ENCODE measurements at places on chromosomes 3 and 15. TPM values are rescaled to one million over a fixed set of nuclear protein-coding genes. Genes with fewer than 3 reads are reported as not detected.
A peak's percentile ranks its signal among the peaks of the same experiment; 100 is the strongest.

Gene ILDR1
- 1.5 TPM for total RNA-seq

Gene VEPH1
- 4.7 TPM for total RNA-seq

Gene ZNF620
- total RNA-seq = 5.4 TPM

Gene CAND2
- 5.0 TPM for total RNA-seq

Gene BUB1B
- total RNA-seq = 7.6 TPM

GRCh38 chr3:42739401-42740158 is 33.5 kb downstream of the CCDC13 start:
- no peak overlapping the region for H3K4me3 ChIP-seq
- no peaks in the 10 kb centered on the region for H3K4me1 ChIP-seq
- no peak overlapping the region for H3K27ac ChIP-seq
- no peaks in the 10 kb centered on the region for H3K36me3 ChIP-seq
- DNase-seq = no peak
- H3K27me3 ChIP-seq = no peaks in the 10 kb centered on the region

- H3K27ac ChIP-seq = peak overlapping the region; percentile 84
- H3K4me1 ChIP-seq = peaks cover 26% of the 10 kb centered on the region
- peak; percentile 80 for DNase-seq
- no peaks in the 10 kb centered on the region for H3K27me3 ChIP-seq
- no peaks in the 10 kb centered on the region for H3K36me3 ChIP-seq
Measured at GRCh38 chr3:52237657-52238172, 1.2 kb downstream of the TWF2 start.

DNA sequence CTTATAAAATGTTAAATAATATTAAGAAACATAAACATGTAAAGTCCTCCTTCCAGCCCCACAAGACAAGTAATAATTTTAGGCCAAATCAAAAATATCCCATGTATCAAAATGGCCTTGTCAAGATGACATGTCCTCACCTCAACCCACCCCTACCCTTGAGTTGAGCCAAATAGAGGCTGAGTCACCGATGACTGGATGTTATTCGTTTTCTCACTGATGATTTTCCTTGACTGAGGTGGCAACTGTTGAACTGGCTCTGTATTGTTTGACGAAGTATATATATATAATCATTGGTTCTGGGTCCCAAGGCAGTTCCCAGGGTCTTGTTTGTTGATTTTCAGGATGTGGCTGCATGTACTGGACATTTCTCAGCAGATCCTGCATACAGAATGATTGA is 75.3 kb downstream of the TMEM108 start:
- H3K27me3 ChIP-seq = no peaks in the 10 kb centered on the region
- H3K36me3 ChIP-seq = no peaks in the 10 kb centered on the region
- no peak overlapping the region for H3K27ac ChIP-seq
- H3K4me1 ChIP-seq = no peaks in the 10 kb centered on the region
- no peak overlapping the region for H3K4me3 ChIP-seq

- DNase-seq = peak; percentile 93
- peak within 1 kb of the TSS; percentile 98 for H3K27ac ChIP-seq
- peak within 1 kb of the TSS; percentile 93 for H3K4me3 ChIP-seq
- H3K27me3 ChIP-seq = no peaks in the 10 kb centered on the region
- H3K36me3 ChIP-seq = no peaks in the 10 kb centered on the region
- H3K4me1 ChIP-seq = peaks cover 26% of the 10 kb centered on the region
Measured at GRCh38 chr3:184361532-184361931, at the start of the genes CLCN2 and POLR2H. CLCN2 (minus strand) TSS chr3:184361605; CDS start chr3:184361479, 126 bp downstream. POLR2H (plus strand) TSS chr3:184361710; CDS start chr3:184363493, 1,783 bp downstream.

- H3K4me3 ChIP-seq = no peak overlapping the region
- peak overlapping the region; percentile 37 for H3K27ac ChIP-seq
- no peaks in the 10 kb centered on the region for H3K27me3 ChIP-seq
- no peaks in the 10 kb centered on the region for H3K36me3 ChIP-seq
- no peaks in the 10 kb centered on the region for H3K4me1 ChIP-seq
- DNase-seq = no peak
Measured at GRCh38 chr3:20773320-20773984, 587.4 kb upstream of the SGO1 start.

DNA sequence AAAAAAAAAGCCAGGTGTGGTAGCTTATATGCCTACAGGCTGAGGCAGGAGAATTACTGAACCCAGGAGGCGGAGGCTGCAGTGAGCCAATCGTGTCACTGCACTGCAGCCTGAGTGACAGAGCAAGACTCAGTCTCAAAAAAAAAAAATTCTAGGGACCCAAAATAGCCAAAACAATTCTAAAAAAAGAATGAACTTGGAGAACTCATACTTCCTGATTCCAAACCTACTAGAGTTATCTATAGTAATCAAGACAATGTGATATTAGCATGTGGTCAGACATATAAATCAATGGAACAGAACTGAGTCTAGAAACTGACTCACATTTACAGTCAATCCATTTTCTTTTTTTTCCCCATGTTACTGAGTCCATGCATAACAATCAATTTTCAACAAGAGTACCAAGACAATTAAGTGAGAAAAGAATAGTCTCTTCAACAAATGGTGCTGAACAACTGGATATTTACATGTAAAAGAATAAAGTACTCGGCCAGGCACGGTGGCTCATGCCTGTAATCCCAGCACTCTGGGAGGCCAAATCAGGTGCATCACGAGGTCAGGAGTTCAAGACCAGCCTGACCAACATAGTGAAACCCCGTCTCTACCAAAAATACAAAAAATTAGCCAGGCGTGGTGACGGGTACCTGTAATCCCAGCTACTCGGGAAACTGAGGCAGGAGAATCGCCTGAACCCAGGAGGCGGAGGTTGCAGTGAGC is 11.9 kb downstream of the PRKAR2A start:
- H3K4me1 ChIP-seq = no peaks in the 10 kb centered on the region
- H3K36me3 ChIP-seq = no peaks in the 10 kb centered on the region
- H3K27me3 ChIP-seq = no peaks in the 10 kb centered on the region
- DNase-seq = no peak
- no peak overlapping the region for H3K4me3 ChIP-seq

GRCh38 chr3:130504701-130505100 is 12.3 kb upstream of the COL6A6 start:
- no peak for DNase-seq
- H3K4me1 ChIP-seq = no peaks in the 10 kb centered on the region
- H3K36me3 ChIP-seq = no peaks in the 10 kb centered on the region
- no peak overlapping the region for H3K4me3 ChIP-seq

GRCh38 chr3:9135526-9135925 is 113.9 kb downstream of the SRGAP3 start:
- DNase-seq = no peak
- no peak overlapping the region for H3K4me3 ChIP-seq
- peaks cover 23% of the 10 kb centered on the region for H3K4me1 ChIP-seq
- H3K36me3 ChIP-seq = no peaks in the 10 kb centered on the region
- no peaks in the 10 kb centered on the region for H3K27me3 ChIP-seq

- no peaks in the 10 kb centered on the region for H3K4me1 ChIP-seq
- H3K4me3 ChIP-seq = no peak overlapping the region
- H3K36me3 ChIP-seq = no peaks in the 10 kb centered on the region
- no peak overlapping the region for H3K27ac ChIP-seq
- H3K27me3 ChIP-seq = no peaks in the 10 kb centered on the region
Measured at GRCh38 chr3:176037636-176038035, 1159.6 kb downstream of the TBL1XR1 start.

GRCh38 chr3:53219895-53220483 is 35.8 kb downstream of the TKT start:
- no peak overlapping the region for H3K27ac ChIP-seq
- DNase-seq = peak; percentile 91
- no peaks in the 10 kb centered on the region for H3K27me3 ChIP-seq
- H3K36me3 ChIP-seq = no peaks in the 10 kb centered on the region
- no peak overlapping the region for H3K4me3 ChIP-seq

DNA sequence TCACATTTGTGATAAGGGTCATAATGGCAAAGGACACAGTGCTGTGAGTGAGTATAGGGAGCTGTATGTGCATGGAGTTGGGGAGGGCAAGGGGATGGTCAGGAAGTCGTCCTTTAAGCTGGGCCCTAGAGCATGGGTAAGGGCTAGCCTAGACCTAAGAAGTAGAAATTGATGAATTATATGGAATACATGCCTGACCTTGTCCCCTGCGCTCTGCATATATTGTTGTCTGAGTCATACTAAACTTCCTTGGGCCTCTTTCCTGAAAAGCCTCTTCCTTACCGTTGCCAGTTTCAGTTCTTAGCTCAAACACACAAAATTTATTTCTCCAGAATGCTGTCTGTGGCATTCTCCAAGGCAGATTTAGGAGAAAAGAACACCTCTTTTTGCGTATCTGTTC is 4.6 kb downstream of the SNRK start:
- H3K4me1 ChIP-seq = peaks cover 43% of the 10 kb centered on the region
- no peaks in the 10 kb centered on the region for H3K27me3 ChIP-seq
- no peak overlapping the region for H3K4me3 ChIP-seq

DNA sequence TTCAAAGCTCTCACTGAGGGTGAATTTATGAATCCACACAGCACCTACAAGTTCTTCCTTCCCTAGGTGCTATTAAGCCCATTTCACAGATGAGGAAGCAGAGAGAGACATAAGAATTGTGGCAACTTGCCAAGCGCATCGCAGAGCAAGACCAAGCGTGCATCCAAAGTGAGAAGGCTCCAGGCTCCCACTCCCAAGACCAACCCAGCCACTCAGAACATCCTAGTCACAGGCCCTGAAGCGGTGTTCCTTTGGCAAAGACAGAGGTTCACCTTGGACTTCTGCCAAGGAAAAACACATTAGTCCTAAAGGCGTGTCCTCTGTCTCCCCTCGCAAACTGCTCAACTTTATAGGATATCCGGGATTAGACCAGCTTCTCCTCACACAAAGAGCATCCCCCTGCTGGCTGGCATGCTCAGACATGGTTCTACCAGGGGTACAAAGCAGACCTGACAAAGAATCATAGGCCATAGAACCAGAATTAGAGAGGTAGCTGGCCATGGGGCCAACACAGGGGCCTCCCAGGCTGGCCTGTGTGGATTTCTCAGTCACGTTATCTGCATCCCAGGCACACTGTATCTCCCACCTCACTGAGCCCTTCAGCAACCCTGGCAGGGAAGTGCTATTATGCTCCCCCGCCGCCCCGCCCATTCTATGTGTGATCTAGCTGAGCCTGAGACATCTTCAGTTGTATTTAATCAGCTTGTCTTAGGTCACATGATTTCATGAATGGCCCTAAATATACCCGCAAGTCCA is 160.2 kb downstream of the FOXP1 start:
- no peaks in the 10 kb centered on the region for H3K4me1 ChIP-seq
- no peak overlapping the region for H3K4me3 ChIP-seq
- H3K36me3 ChIP-seq = no peaks in the 10 kb centered on the region
- DNase-seq = peak; percentile 44

GRCh38 chr3:140180603-140181002 is 245.6 kb downstream of the CLSTN2 start:
- H3K27me3 ChIP-seq = no peaks in the 10 kb centered on the region
- H3K4me3 ChIP-seq = no peak overlapping the region
- H3K27ac ChIP-seq = no peak overlapping the region
- H3K36me3 ChIP-seq = no peaks in the 10 kb centered on the region
- no peak for DNase-seq

DNA sequence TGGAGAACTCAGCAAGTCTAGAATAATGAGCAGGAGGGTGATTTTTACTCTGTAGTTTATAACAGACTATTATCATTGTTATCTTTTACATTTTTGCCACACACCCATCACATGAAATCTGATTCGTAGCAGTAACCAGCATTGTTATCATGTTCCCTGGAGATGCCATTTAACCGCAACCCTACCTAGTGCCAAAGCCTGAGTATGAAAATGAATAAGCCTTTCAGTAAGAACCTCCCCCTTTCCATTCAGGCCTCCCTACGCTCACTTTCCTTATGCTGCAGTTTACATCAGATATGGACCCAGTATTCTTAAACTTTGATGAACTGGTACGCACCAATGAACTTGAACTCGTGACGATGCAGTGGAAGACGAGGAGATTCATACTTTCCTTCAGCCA is 158.7 kb upstream of the SPRED1 start:
- H3K36me3 ChIP-seq = no peaks in the 10 kb centered on the region

DNA sequence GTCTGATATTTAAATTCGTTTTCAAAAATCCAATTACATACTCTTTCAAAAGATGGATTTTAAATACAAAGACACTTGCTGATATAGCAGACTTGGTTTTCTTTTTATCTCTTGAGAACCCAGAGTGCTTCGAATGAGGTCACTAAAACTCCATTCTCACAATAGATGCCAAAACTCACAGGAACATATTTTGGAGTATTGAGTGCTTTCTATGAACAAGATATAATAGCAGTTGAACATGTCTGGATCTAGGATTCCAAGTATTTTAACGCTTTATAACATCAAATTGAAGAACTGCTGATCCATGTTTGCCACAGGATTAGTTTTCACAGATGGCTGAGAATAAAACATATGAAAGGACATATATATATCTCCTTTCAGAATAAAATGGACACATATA is 113.2 kb downstream of the SAMMSON start:
- no peak for DNase-seq
- H3K36me3 ChIP-seq = no peaks in the 10 kb centered on the region
- H3K27ac ChIP-seq = no peak overlapping the region
- no peaks in the 10 kb centered on the region for H3K4me1 ChIP-seq
- H3K4me3 ChIP-seq = no peak overlapping the region

- H3K4me1 ChIP-seq = no peaks in the 10 kb centered on the region
- no peak overlapping the region for H3K4me3 ChIP-seq
- no peak overlapping the region for H3K27ac ChIP-seq
- DNase-seq = no peak
Measured at GRCh38 chr3:7421065-7421464, 560.1 kb downstream of the GRM7 start.

DNA sequence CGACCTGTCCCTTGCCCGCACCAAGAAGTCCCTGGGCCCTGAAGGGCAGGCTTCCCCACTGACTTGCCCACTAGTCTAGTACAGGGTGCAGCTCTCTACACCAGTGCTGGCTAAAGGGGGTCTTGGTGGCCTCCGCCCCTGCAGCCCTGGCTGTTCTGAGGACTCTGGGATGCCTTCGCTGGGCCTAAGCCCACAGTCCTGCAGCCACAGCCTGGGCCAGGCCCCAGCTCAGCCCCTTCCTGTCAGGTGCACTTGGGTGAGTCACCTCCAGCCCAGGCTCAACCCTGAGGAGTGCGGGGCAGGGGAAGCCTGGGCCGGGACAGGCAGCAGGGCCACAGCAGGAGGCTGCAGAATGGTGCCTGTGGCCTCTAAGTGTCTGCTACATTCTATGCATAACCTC is 971 bp downstream of the C3orf22 start:
- DNase-seq = no peak
- no peak overlapping the region for H3K4me3 ChIP-seq
- no peak overlapping the region for H3K27ac ChIP-seq

DNA sequence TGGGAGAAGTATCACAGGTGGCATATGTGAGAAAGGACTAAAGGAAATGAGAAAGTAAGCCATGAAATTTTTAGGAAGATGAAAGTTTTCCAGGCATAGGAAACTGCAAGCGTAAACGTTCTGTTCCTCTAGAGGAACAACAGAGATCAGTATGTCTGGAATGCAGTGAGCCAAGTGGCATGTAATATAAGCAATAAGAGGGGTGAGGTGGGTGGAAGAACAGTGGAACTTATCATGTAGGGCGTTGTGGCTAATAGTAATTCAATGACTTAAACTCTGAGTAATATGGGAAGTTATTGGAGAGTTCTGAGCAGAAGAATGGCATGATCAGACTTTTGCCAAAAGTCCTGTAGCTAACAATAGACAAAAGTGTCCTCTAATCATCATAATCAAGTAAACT is 902.9 kb downstream of the EPHA3 start:
- no peaks in the 10 kb centered on the region for H3K36me3 ChIP-seq
- no peaks in the 10 kb centered on the region for H3K27me3 ChIP-seq
- no peak overlapping the region for H3K4me3 ChIP-seq
- H3K27ac ChIP-seq = peak overlapping the region; percentile 40

GRCh38 chr3:38365469-38366062 is 19.0 kb downstream of the XYLB start:
- H3K4me3 ChIP-seq = no peak overlapping the region
- DNase-seq = no peak
- no peaks in the 10 kb centered on the region for H3K4me1 ChIP-seq
- H3K27me3 ChIP-seq = no peaks in the 10 kb centered on the region
